Cortex of kidney (tissue), 1 donor: ENCODE measurements at places on chromosomes 4 and X.
A peak's percentile ranks its signal among the peaks of the same experiment; 100 is the strongest.

GRCh38 chrX:20252381-20253231 lies 14.1 kb downstream of the RPS6KA3 start:
- no peak for DNase-seq

DNA sequence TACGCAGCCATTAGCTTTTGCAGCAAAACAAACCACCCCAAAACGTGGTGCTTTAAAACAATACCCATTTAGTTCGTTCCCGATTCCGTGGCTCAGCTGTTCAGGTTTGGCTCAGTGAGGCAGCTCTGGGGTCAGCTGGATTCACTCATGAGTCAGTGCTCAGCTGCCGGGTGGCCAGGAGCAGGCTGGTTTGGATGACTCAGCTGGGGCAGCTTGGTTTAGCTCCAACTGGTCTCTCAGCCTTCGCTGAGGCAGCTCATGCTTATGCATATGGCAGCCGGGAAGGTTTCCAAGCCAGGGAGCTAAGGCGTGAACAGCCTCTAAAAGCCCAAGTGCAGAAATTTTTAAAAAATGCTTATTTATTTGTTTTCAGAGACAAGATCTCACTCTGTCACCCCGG lies 13.3 kb upstream of the CD99 start:
- no peak for DNase-seq

- no peak for DNase-seq
Observed at GRCh38 chr4:1521821-1522361, 115.6 kb upstream of the NKX1-1 start.

DNA sequence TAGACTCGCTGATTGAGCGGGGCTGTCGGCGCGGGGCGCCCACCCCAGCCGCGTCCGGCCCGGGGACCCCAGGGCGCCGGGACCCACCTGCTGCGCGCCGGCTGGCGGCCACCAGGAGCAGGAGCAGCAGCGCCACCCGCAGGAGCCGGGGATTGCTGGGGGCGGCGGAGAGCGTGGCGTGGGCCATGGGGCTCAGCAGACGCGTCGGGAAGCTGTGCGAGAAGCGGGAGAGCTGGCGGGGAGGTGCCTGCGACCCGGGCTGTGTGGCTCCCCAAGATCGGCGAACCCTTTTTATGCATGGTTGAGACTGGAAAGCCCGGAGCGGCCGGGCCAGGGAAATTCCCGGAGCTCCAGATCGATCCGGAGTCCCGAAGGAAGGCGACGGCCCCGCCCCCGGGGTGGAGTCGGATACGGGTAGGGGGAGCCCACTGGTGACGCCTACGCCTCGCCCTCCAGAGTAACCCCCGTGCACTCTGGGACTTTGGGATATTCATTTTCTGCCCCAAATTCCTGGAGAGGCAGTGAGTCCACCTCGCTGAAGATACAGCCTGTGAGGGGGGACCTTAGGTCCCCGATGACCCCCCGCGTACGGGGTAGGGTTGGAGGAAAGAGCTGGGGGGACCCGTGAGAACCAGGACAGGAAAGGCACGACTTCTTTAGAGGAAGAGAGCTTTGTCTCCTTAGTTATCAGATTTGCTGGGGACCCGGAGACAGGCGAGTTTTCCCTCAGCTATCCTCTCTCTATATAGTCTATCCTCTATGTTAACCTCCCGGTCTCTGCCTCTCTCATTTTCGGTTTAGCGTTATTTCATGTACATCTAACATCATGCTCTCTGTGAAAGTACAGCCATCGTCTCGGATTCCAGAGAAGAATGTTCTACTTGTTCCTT lies at the start of gene CXCL3:
Gene CXCL3, minus strand, starts transcription at position 265 of the 890 bp plus-strand sequence. Its CDS starts 78 bp downstream, at position 187.
- DNase-seq, result peak; percentile 46

- no peak for DNase-seq
Observed at GRCh38 chrX:40157228-40158035, 59.7 kb upstream of the BCOR start.
